ENCODE measurements at places on chromosomes 4 and X.
A peak's percentile ranks its signal among the peaks of the same experiment; 100 is the strongest.

- DNase-seq, result no peak
Observed at GRCh38 chrX:132990835-132991234, 32.4 kb upstream of the HS6ST2 start.

- DNase-seq, result no peak
Observed at GRCh38 chr4:143252478-143252877, 67.8 kb downstream of the USP38 start.

DNA sequence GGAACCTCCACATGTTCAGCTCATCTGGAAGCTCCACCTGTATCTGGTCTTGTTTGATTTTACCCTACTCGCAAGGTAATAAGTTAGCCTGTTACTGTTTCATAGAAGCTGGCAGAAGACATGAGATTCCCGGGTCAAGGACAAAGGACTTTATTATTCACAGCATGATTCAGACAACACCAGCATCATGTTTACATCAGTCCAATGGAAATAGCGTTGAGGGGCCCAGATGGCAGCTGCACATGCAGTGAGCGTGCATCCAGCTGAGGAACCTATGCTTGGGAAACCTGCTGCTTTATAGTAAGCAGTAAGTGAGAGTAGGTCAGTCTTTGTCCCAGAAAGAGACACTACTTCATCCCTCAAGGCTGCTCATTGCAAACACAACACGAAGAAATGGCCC is 19.8 kb downstream of the TSPAN5 start:
- no peak for DNase-seq

DNA sequence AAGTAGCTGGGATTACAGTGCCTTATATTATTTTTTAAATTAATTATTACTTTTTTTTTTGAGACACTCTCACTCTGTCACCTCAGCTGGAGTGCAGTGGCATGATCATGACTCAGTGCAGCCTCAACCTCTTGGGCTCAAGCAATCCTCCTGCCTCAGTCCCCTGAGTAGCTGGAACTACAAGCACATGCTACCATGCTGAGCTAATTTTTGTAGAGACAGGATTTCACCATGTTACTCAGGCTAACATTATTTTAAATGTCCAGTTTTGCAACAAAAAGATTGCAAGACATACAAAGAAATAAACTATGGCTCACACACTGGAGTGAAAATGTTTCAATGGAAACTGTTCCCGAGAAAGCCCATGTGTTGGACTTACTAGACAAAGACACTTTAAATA is 59.2 kb downstream of the MND1 start:
- no peak for DNase-seq

- no peak for DNase-seq
Observed at GRCh38 chr4:30847167-30847566, 127.0 kb downstream of the PCDH7 start.

- no peak for DNase-seq
Observed at GRCh38 chr4:24885342-24885741, 27.5 kb downstream of the CCDC149 start.

GRCh38 chr4:150096625-150097024 is 18.4 kb downstream of the DCLK2 start:
- DNase-seq, result no peak

DNA sequence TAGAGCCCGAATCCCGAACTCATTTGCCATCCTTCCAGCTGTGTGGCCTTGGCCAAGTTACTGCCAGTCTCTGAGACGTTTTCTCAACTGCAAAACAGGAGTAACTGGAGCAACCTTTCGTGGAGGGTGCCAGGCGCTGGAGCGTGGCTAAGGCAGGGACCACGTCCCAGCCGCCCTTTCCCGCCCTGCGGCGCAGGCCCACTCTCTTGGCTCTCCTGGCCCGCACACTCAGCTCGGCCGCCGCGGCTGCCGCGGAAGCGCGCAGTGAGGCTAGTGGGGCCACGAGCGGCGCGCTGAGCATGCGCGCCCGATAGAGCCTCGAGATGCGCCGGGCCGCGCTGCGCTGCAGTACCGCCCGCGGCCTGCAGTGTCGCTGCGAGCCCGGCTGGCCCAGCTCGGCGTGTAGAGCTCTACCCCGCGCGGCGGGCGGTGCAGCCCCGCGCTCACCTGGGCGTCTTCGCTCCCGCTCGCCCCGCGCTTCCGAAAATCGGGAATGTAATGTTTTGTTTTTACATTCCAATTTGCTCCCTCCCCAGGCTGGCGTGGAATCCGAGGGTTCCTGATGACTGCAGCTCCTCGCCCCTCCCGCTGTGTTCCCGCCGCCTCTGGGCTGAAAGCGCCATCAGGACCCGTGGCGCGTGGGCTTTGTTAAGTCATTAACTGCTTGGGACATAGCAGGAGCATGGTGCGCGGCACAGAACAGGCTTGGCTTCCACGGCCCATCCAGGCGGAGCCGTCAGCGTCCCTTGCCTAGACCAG is 4.0 kb upstream of the ZNF518B start:
- DNase-seq, result no peak

DNA sequence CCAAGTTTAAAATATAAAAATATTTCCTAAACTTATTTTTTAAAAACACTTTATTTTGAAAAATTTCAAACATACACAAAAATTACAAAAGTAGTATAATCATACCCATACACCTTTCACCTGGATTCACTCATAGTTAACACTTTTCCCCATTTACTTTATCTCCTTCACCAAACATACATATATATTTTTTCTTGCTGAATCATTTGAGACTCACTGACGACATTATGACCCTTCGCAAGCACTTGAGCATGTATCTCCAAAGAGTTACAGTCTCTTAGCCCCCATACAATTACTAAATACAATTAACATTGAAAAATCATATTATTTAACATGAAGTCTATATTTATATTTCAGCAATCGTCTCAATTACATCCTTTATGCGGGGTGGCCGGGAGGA is 19.8 kb downstream of the RXFP1 start:
- no peak for DNase-seq

DNA sequence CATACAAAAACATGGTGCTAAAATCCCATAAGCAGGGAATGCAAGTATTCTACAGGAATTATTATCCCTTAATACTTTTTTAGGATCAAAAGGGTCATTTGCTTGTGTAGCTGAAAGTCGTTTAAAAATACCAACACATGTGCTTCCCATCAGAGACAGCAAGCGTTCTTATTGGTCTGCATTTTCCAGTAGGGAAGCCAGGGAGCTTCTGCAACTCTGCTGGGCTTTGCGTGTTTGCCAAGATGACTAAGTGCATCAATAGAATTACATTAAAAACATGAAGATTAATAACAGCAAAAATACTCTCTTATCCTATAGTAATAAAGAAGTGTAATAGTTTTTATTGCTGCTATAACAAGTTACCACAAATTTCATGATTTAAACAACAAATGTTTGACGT is 111.2 kb downstream of the QDPR start:
- no peak for DNase-seq

GRCh38 chr4:80173401-80173800 is 23.9 kb upstream of the PRDM8 start:
- DNase-seq, result peak; percentile 61

DNA sequence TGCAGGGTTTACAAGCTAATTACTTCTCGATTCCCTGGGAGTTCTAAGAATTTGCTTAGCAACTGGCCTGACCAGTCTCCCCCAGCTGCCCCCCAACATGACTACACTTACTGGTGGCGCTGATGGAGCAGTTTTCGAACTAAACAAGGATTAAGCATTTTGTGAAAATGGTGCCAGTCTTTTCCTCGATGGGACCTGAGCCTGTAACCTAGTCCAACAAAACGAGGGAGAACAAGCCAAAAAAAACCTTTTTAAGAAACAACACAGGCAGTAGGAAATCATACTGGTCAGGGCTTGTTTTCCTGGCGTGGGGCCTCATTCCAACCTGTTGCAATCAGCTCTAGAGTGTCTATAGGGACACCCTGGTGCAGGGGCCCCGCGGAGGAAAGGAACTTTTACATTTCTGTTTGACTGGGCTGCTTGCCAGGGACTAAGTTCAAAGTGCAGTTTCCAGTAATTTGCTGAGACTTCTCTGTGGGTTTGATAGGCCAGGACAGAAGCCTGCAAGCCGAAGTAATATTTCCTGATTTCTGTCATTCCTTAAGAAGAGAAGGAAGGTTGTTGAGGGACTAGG is 158.7 kb downstream of the SPRY1 start:
- DNase-seq, result peak; percentile 67

DNA sequence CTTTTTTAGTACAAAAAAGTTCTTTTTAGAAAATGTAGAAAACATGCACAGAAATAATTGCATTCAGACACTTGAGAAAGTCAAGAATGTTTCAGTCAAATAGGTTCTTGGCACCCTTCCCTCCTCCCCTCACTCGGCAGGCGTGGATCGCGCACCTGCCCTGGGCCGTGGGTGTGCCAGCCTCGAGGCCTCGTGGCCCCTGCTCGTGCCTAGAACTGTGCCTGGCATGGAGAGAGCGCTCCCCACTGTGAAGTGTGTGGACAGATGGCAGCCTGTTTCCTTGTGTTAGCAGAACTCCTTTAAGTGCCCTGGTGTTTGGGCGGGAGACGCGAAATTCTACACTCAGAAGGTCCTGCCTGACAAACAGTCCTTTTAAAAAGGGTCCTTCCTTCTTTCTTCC is 14.7 kb downstream of the RGS12 start:
- DNase-seq, result no peak

All from epithelial cell of proximal tubule (primary cell).